ENCODE measurements at places on chromosomes 4 and X.

- peak; percentile 23 for DNase-seq
Observed at GRCh38 chrX:101206471-101206870, 13.1 kb upstream of the DRP2 start.

DNA sequence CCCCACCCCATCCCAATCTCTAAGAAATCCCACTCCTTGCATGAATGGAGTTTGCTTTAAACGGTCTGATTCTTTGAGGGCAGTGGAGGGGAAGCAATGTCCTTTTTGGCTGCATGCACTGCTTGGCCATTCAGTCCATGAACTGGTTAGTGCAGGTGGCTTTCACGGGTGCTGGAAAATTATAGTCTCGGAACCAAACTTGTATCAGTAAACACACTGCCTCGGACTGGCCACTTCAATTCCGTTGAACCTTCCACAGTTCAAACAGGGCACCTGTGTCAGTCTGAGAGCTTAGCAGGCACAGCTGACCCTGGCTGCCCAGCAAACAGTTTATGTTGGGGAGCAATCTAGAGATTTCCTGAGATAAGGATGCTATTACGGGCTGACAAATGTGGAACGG, 255.6 kb downstream of the DHX15 start:
- DNase-seq: no peak

GRCh38 chr4:39255266-39255665, 72.9 kb downstream of the WDR19 start:
- peak; percentile 23 for DNase-seq

DNA sequence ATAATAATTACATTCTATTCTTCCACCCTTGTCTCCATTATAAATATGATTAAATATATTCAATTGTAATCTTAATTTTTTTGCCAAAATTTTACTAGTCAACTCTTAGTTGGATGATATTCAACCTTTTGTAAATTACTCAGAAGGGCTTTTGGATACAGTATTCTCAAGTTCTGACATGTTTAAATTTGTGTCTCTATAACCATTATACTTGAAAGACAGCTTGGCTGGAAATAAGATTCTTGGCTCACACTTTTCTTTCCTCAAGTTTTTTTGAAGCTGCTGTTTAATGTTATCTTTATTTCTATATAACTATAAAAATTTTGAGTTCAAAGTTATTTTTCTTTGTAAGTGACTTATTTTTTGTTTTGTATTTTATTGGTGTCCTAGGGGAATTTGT, 214.4 kb downstream of the ARAP2 start:
- DNase-seq: no peak

GRCh38 chrX:16786791-16787735, 797 bp downstream of the TXLNG start:
- DNase-seq: peak; percentile 18

- peak; percentile 39 for DNase-seq
Observed at GRCh38 chrX:18354369-18355223, at the start of gene SCML2. Gene SCML2 (minus strand): TSS chrX:18354688. CDS start chrX:18334071, 20,617 bp downstream.
